ENCODE measurements at places on chromosomes 3 and 15.
A peak's percentile ranks its signal among the peaks of the same experiment; 100 is the strongest.

DNA sequence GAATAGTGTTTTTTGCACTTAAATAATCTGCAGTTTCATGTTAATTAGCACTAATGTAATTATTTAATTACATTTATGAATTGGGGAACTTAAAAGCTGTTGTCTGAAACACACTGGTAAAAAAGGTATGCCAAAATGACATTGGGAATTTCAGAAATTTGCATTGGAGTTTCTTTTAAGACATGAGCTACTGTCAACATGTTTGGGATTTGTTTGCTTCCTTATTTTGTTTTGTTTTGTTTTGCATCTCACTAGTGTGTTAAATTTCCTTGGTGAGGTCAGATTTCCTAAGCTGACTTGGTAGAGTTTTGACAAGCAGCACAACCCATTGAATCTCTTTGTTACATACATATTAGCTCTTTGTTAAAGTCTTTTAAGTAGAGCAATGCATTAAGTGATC is 119.4 kb downstream of the IQCH start:
- no peak for DNase-seq

DNA sequence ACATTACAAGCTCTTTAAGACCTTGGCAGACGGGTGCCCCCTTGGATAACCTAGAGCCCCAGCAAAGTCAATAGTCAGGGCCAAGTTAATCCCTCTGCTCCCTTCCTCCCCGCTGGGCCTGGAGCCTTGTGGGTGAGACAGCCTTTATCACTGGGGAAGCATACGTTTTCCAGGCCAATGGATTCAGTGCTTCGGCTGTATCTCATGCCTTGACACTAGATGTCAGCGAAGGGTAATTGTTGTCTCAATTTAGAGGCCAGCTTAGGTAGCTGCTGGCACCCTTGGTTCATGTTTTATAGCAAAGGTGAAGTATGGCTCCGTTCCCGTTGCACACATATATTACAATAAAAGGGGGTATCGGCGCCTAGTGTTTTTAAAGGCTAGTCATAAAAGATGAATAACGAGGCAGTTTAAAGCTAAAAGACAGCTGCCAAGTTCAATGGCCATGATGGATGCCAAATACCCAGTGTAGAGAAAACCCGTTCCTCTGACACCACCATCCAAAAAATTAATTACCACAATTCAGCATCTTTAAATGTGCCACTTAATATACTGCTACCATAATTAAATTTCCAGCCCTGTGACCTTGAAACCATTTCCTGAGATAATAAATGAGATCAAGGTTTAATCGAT is 52.3 kb upstream of the BNIP2 start:
- DNase-seq, result no peak

GRCh38 chr3:189981668-189982067 is 139.0 kb downstream of the P3H2 start:
- DNase-seq, result no peak

GRCh38 chr3:189334064-189334920 is 162.5 kb downstream of the TPRG1 start:
- no peak for DNase-seq

- DNase-seq, result no peak
Measured at GRCh38 chr3:53346514-53346913, 829 bp downstream of the DCP1A start.

DNA sequence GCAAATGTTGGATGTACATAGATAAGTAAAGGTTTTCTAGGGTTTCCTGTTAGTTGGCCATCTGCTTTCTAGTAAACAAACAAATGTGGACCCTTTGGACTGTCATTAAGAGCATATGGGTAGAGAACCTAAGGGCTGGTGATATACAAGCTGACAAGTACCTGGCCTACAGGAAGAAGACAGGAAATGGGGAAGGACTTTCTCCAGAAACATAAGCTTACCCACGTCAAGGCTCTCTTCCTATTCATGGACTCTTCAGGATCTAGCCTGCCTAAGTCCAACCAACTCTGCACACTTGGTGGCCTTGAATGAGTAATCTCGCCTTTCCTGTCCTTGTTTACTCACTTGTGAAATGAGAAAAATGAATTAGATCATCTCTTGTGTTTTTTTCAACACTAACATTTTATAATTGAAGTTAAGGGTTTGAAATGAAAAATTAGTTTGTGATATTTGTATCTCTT is 22.2 kb upstream of the GOLIM4 start:
- no peak for DNase-seq

- DNase-seq, result peak; percentile 26
Measured at GRCh38 chr3:37862219-37862902, 681 bp downstream of the CTDSPL start.

- no peak for DNase-seq
Measured at GRCh38 chr15:62165104-62165792, at the start of gene C2CD4B. Gene C2CD4B, minus strand, starts transcription at chr15:62165285. Its CDS starts 301 bp downstream, at chr15:62164984.

DNA sequence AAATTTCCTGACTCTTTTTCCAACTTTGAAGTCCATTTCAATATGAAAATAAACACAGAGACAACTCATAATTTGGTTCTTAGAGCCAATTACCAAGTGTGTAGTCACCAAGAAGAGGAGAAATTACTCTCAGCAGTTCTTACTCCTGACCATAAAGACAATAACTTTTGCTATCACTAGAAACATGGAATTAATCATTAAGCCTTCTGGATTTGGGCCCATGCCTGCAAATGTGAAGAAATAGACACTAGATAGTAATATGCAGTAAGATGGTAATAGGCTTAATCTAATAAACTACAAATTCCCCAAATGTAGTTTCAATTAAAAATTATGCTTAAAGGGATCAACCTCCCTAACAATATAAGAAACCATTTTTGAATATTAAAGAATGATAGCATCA is 185.1 kb upstream of the AGTR1 start:
- no peak for DNase-seq

- DNase-seq, result no peak
Measured at GRCh38 chr3:98730886-98731537, 32.1 kb upstream of the ST3GAL6 start.

DNA sequence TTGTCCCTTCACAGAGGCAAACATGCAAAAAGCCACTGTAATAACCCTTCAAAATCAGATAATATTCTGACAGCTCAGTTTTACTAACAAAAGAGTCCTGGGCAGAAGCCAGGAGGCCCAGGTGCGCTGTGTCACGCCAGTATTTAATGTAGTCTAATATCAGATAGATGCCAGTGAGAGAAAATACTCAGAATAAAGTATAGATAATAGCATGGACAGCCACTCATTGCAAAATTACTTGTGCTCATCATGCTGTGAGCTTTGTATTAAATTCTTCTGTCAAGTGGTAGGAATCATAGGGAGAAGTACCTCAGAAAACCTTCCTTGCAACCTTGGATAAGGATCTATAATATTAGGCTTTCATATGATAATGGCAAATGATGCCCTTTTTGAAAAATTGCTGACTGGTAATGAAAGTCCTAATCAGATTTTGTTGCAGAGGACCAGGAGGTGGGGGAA is 1154.3 kb downstream of the ROBO1 start:
- no peak for DNase-seq

DNA sequence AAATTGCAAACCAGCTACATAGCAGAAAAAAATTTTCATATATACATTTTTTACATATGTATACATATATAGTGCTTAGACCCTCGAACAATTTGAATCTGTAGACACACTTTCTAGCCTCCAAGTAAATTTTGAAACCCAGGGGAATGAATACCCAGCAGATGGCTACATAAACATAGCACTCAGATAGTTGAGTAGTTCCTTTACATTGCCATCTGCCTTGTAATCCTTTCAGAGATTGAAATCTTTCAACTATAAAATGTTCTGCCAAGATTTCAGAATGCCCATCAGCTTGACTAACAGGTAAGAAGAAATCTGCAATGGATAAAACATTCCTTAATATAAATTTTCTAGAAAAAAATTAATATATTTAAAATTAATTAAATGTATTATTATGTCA is 1333.5 kb upstream of the CADM2 start:
- DNase-seq, result no peak

DNA sequence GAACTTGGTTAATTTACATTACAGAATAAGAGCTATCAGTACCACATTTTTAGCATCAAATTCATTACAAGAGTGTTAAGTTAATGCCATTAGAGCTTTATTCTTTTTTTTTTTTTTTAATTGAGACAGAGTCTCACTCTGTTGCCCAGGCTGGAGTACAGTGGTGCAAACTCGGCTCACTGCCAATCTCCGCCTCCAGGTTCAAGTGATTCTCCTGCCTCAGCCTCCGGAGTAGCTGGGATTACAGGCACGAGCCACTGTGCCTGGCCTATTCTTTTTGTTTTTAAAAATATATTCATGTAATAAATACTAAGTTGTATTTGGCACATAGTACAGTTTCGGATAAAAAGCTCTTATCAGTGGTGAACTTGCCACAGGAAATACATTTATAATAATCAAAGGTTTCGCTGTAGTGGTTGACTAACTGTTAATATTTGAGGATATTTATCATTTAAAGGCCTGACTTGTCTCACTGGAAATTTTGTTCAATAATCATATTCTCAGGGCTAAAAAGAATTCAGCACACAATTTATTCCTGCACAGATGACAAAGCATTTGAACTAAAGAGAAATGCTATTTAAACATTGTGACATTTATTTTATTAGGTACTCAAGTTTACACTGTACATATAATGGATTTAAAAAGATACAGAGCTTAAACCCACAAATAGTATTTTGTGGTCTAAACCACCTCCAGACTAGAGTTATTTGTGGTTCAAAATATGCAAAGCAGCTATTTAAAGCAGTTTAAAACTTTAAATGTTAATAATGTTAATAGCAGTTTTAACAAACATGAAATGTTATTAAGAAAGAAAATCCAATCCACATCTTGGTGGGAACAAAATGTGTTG is 6.1 kb upstream of the LEKR1 start:
- no peak for DNase-seq

DNA sequence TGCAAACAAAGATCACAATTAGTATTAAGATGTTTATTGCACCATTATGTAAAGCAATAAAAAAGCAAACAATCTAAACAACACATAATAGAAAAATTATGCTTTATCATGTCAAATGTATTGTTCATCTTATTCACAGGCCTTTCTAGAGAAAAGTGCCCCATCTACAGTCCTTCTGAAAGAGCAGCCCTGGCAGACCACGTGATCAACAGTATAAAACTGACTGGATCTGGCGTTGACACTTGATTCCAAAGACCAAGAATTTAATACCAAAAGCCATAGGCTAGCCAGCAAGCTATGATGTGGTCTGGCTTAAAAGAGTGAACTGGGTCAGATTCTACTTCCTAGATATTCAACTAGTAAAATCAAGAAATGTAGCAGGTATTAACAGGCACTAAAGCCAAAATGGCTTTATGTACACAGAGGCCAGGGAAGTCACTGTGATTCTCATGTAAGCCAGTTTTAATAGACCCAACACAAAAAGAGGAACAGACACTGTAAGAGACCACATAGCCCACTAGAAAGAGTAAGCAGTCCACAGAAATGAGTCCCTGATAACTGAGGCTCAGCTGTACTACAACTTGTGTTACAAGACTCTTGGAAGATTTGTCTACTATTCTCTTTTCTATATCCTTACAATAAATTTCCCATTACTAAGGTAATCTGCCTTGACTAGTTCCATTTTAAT is 32.5 kb downstream of the DMXL2 start:
- DNase-seq, result no peak

- DNase-seq, result no peak
Measured at GRCh38 chr15:58985443-58985842, 2.0 kb upstream of the RNF111 start.

DNA sequence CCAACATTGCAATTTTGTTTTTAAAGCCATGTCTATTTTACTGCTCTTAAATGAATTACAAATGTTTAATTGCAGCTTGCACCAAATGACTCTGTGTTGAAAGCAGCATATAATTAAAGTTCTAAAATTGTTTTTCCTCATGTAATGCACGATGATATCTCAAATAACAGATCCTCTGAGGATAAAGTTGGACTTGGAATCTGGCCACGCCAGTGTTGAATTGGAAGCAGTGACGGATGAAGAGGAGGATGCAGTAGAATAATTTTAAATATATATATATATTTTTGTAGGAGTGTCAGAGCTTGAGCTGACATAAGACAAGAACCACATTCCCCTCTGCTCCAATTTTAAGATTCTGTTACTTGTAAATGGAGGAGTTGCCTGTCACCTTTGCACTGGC is 406.6 kb upstream of the DPPA4 start:
- no peak for DNase-seq

- no peak for DNase-seq
Measured at GRCh38 chr3:24645047-24645446, 150.4 kb upstream of the THRB start.

DNA sequence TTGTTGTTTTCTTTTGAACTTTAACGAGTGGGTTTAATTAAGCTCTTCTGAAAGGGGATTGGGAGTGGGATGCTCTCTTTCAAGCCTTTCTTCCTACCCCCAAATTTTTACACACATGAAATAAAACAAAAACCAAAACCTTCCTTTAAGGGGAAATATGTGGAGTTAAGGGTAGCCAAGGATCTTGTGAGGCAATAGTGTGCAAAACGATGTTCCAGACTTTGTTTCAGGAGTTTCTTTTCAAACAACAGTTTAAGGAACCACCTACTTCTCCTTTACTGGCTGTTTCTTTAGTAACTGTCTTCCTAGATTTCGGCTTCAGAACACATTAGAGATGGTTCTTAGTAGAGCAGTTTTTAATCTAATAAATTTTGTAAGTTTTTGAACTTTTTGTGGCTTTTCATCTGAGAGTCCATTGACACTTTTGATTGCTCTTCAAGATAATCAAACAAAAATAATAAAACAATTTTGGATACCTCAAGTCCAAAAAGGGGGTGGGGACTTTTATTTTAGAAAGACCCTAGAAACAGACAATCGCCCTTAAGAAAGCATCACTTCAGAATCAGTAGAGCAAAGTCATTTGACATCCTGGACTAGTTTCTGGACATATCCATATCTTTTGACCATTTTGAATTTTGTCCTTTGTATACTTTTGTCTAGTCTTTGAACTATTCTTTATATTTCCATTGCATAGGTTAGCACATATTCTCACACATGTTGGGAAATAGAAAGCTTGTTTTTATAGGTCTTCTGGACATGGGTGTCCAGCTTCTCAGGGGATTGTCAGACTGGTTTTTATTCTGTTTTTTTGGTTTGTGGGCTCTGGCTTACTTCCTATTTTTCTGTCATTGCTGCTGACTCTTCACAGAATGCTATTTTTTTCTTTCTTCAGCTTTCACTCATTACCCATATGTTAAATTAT is 6.0 kb downstream of the DIPK2A start:
- no peak for DNase-seq

DNA sequence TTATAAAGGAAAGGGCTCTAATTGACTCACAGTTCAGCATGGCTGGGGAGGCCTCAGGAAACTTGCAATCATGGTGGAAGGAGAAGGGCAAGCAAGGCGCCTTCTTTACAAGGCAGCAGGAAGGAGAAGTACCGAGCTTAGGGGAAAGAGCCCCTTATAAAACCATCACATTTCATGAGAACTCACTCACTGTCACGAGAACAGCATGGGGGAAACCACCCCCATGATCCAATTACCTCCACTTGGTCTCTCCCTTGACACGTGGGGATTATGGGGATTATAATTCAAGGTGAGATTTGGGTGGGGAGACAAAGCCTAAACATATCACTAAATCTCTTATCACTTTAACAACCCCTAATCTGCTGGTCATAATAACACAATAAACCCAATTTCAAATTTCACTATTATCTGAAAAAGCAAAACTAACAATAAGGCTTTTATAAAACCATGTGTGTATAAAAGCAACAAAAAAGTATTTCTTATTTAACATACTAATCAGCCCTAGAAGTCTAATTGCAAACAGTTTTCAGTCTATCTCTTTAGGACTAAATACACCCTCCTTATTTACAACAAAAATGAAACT is 43.2 kb downstream of the SCAPER start:
- DNase-seq, result no peak

- DNase-seq, result no peak
Measured at GRCh38 chr3:126312341-126312740, 44.9 kb downstream of the KLF15 start.
